ENCODE measurements at places on chromosomes 2 and 18.

GRCh38 chr2:229920011-229920641 is 1.7 kb downstream of the TRIP12 start:
- peak overlapping the region; percentile 98 for H3K27ac ChIP-seq
- H3K36me3 ChIP-seq, result no peaks in the 10 kb centered on the region
- peak overlapping the region; percentile 100 for H3K4me3 ChIP-seq
- peak; percentile 78 for DNase-seq

DNA sequence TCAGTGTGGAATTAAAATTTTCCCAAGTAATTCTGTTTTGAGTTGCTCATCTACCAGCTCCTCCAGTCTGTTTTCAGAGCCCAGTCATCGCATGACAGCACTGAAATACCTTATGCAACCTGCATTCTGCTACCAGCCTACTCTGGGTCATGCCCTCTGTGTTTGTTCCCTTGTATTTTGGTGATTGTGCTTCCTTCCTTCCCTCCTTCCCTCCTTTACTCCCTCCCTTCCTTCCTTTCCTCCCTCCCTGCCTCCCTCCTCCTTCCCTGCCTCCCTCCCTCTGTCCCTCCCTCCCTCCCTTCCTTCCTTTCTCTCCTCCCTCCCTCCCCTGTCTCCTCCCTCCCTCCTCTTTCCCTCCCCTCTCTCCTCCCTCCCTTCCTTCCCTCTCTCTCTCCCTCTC is 289.6 kb downstream of the CDH2 start:
- H3K27me3 ChIP-seq, result no peaks in the 10 kb centered on the region
- no peak overlapping the region for H3K27ac ChIP-seq
- H3K4me1 ChIP-seq, result no peaks in the 10 kb centered on the region

DNA sequence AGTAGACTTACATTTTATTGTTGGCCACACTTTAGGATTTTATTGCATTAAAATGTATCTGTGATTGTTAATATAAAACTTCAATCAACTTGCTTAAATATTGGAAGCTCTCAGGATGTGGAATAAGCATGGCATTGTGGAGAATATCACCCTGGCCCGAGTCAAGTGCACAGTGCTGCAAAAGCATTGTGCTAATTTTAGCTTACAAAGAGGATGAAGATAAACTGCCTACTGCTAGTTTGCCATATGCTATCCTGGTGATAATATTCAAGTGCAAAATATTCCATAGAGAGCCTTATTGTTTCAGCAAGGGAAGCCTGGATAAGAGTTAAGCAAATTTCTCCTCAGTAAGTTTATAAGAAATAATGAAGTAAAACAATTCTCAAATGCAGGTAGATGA is 54.5 kb downstream of the MEIS1 start:
- H3K27me3 ChIP-seq, result no peaks in the 10 kb centered on the region
- H3K4me1 ChIP-seq, result no peaks in the 10 kb centered on the region
- no peak overlapping the region for H3K27ac ChIP-seq
- H3K4me3 ChIP-seq, result no peak overlapping the region
- DNase-seq, result no peak

DNA sequence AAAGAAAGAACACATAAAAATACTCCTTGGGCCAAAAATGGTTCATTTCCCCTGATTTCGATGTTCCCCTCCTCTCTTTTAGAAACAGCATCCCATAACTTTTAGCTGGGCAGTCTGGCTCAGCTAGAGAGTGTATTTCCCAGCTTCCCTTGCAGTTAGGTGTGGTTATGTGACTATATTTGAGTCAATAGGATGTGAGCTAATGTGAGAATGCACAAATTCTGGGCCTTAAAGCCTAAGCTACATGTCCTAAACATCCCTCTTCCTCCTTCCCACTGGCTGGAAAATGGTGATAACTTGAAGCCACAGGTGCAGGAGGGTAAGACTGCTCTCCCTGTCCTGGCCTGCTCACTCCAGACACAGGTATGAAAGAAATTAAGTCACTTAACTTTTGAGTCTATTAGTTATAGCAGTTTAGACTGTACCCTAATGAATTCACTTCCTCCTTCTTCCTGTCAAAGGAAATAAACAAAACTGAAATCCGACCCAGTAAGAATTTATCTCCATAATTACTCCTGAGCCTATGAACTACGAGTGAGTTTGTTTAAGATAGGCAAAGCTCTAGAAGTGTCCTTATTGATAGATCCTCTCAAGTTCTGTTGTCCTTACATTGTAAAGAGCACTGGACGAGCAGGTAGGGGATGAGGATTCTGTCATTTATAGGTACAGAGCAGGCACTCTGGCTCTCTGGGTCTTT is 177.6 kb downstream of the MTX2 start:
- no peaks in the 10 kb centered on the region for H3K36me3 ChIP-seq
- no peak overlapping the region for H3K4me3 ChIP-seq
- peak overlapping the region; percentile 49 for H3K27ac ChIP-seq
- H3K27me3 ChIP-seq, result no peaks in the 10 kb centered on the region

- H3K27me3 ChIP-seq, result no peaks in the 10 kb centered on the region
- no peak overlapping the region for H3K27ac ChIP-seq
- H3K36me3 ChIP-seq, result peaks cover 65% of the 10 kb centered on the region
Measured at GRCh38 chr2:24827321-24828237, 34.4 kb downstream of the CENPO start.

DNA sequence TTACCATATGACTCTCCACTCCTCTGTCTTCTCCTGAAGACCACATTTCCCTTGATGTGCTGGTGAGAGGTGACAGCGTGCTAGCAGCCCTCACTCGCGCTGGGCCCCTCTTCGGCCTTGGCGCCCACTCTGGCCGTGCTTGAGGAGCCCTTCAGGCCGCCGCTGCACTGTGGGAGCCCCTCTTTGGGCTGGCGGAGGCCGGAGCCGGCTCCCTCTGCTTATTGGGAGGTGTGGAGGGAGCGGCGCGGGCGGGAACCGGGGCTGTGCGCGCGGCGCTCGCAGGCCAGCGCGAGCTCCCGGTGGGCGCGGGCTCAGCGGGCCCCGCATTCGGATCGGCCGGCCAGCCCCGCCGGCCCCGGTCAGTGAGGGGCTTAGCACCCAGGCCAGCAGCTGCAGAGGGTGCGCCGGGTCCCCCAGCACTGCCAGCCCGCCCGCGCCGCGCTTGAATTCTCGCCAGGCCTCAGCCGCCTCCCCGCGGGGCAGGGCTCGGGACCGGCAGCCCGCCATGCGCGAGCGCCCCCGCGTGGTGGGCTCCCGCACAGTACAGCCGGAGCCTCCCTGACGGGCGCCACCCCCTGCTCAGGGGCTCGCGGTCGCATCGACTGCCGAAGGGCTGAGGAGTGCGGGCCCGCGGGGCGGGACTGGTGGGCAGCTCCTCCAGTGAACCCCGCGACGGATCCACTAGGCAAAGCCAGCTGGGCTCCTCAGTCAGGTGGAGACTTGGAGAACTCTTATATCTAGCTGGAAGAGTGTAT is 246.6 kb upstream of the REG3G start:
- DNase-seq, result peak; percentile 80
- H3K36me3 ChIP-seq, result no peaks in the 10 kb centered on the region
- H3K27me3 ChIP-seq, result no peaks in the 10 kb centered on the region
- no peak overlapping the region for H3K27ac ChIP-seq
- H3K4me3 ChIP-seq, result no peak overlapping the region

Data from spleen (tissue), 13 donors.